SW 1271 (cell line): ENCODE measurements at places on chromosomes 7 and 10.
A peak's percentile ranks its signal among the peaks of the same experiment; 100 is the strongest.

- no peak for DNase-seq
These were observed 261.2 kb upstream of the SHH start for GRCh38 chr7:156073366-156074052.

DNA sequence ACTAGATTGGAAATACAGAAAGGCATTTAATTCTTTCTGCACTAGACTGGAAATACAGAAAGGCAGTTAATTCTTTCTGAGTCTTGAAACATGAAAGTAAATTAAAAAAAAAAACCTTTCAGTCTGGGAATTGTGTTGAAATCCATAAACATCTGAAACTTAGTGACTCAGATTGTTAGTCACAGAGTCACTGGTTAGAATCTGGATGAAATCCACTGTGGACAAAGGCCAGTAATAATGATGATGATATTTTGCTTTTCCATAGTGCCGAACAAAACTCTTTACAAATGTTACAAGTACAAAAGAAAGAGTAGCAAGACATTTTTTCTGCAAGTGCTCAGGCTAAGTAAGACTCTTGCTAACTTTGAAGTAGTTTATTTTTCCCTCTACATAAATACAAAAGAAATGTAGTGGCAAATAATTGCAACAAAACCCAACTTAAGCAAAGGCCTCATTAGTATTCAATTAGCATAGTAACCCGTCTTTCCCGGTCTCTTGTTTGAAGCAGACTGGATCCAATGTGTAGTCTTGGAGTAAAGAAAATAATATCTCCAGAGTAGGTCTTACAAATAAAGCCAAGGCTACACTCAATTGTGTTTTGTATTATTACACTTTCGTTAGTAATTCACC, 5.8 kb upstream of the PRTFDC1 start:
- peak; percentile 5 for DNase-seq

- DNase-seq = no peak
These were observed 5.7 kb downstream of the PDK4 start for GRCh38 chr7:95590387-95591248.

GRCh38 chr10:80415734-80416478, 7.6 kb downstream of the PRXL2A start:
- no peak for DNase-seq

- no peak for DNase-seq
These were observed 170.1 kb upstream of the INHBA start for GRCh38 chr7:41872966-41873365.

GRCh38 chr10:47022311-47023131, 111.3 kb downstream of the PTPN20 start:
- DNase-seq = no peak

DNA sequence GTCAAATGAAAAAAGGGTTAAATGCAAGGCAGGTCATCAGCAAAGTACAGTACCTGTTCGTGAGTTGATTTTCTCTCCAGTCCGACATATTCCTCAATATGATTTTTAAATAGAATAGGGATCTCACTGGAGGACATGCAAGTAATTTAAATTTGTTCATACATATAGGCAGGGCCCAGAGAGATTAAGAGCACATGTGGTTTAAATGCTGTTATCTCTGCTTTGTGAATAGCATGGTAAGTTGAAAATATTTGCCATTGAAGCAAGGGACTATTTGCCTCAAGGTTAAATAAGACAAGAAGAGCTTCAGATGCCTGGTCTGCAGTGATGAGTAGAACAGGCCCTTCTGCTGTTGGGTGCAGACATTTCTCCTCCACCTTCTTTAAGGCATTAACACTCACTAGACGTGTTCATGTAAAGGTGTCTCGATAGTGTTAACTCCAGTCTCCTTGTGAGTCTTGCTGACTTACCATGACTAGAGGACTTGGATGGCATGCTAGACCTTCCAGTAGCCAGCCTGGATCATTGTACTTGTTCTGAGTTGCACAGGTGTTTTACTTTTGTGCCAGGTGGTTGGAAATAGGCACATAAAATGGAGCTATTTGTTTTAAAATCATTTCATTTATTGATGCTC, 15.6 kb upstream of the AKR1C3 start:
- DNase-seq = no peak

DNA sequence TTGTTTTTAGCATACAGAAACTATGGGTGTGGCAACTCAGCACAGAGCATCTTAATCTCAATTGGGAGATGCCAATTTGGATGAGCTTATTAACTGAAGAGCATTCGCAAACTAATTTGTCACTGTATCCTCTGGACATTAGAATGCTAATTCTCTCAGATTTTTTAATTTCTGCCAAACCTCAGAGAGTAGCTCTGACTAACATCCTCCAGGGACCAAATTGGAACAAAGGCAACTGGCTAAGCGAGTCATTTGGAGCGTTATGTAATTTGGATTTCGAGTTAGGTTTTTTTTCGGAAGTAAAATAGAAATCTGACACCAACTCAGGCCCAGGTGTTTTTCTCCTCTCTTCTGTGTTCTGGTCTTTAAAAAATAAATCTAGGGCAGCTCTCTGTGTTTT, 201.9 kb downstream of the BMPER start:
- no peak for DNase-seq

GRCh38 chr7:90843472-90843871, 247.4 kb downstream of the CDK14 start:
- no peak for DNase-seq

DNA sequence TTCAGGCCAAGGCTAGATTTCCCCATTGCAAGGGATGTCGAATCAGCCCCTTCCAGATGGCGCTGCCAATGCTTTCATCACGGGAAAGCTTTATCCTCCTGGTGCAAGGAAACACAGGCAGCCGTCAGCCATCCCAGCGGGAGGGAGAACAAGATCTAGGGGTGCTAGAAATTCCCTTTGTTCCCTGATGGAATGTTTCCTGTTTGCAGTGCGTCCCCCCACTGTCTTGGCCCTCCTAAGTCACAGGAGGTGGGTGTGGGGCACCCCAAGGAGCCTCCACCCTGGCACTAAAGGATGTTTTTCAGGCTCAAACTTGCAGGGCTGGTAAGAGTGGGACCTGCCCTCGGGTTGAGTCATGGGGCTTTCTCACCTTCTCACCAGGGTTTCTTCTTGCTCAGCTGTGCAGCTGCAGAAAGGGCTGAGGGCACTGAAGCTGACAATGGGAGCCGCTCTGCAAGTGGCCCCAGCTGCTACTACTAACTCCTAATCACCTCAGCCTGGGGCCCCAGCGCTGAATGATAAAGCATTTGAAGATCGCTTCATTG, 103.6 kb downstream of the PRPF18 start:
- DNase-seq = no peak
